Fibroblast of villous mesenchyme (primary cell): ENCODE measurements at places on chromosomes 4 and X. TPM values are rescaled to one million over a fixed set of nuclear protein-coding genes. Genes with fewer than 3 reads are reported as not detected.

DNA sequence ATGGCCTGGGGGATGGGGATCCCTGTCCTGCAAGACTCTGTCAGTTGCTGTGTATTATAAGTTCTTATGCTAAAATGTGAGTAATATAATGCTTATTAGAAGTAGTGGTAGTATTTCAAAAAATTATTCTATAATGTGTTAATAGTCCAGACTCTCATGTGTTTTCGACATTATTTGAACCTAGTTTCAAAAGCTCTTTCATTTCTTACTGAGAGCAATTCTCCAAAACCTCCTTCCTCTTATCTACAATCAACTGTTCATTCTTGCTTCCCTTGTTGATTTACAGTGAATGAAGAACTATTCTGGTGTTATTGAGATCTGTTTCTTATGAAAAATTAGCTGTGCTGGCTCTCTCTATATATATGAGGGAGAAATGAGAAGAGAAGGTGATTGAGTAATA lies 32.9 kb upstream of the PTPN13 start:
- no peak for DNase-seq

The ZNF732 gene
- total RNA-seq: 0.43 and 0.64 TPM in 2 replicates

The ATP7A gene
- total RNA-seq: 12.1 and 12.6 TPM in 2 replicates

The DCAF4L1 gene
- under 0.01 TPM in 2 replicates for total RNA-seq

- peak; percentile 58 for DNase-seq
Observed at GRCh38 chr4:108360754-108361445, 192.2 kb upstream of the LEF1 start.

- no peak for DNase-seq
Observed at GRCh38 chr4:63717384-63717783, 691.9 kb downstream of the TECRL start.

The FAM236D gene
- not detected in 2 replicates for total RNA-seq

DNA sequence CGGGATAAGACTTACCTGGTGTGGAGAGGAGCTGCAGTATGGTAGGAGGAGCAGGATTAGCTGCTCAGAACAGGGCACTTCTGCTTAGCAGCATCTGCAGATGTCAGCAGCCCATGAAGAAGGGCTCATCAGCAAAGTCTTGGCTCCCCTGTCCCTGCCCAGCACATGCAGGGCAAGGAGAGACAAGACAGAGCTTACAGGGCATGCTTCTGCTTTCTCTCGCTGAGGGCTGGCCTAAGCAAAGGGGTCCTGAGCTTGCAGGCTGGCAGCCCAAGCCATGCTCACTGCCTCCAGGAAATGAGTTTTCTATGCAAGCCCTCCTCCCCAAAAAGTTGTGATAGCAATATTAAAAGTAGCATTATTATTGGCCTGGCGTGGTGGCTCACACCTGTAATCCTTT lies 39.5 kb upstream of the TAPT1 start:
- DNase-seq: no peak

GRCh38 chr4:145098675-145099037 lies 545 bp downstream of the ABCE1 start:
- peak; percentile 66 for DNase-seq

The NUDT10 gene
- total RNA-seq: 0.32 and 1.3 TPM in 2 replicates

GRCh38 chr4:159428293-159428692 lies 325.4 kb downstream of the RAPGEF2 start:
- no peak for DNase-seq

The SCARB2 gene
- total RNA-seq: 144 and 181 TPM in 2 replicates

The ADGRG2 gene
- total RNA-seq: not detected in 2 replicates
